T-helper 2 cell (primary cell): ENCODE measurements at places on chromosomes 6 and 20.

GRCh38 chr6:6629402-6629801 lies 40.9 kb downstream of the LY86 start:
- no peak for DNase-seq

- DNase-seq: no peak
Observed at GRCh38 chr6:73830119-73830518, 134.1 kb downstream of the CD109 start.

DNA sequence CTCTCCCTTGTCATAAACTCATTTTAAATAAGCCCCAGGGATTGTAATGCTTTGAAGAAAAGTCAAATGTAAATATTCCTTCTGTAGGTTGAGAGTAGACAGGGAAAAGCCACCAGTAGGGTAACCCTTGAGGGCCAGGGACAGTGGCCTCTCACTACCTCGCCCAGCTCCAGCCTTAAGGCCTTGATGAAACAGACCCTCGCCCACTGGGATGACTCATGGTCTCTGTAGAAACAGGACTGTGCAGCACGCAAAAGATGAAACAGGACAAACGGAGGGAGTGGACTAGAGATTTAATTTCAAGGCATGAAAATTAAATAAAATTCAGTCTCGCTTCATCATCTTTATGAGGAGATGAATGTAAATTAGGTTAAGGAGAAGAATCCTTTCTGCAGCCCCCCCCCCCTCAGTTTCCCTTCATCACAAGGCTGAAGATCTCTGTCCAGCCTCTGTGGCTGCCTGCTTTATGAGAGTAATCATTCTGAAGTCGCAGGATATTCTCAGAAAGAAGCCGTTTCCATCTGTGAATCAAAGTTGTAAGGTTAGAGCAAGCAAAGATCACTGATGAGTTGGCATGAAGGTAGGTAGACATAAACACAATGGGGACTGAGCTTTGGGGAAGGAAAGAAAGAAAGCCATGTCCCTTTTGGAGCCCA lies 60.4 kb downstream of the TMEM200A start:
- DNase-seq: no peak

GRCh38 chr6:16868968-16869367 lies 107.7 kb upstream of the ATXN1 start:
- DNase-seq: no peak

DNA sequence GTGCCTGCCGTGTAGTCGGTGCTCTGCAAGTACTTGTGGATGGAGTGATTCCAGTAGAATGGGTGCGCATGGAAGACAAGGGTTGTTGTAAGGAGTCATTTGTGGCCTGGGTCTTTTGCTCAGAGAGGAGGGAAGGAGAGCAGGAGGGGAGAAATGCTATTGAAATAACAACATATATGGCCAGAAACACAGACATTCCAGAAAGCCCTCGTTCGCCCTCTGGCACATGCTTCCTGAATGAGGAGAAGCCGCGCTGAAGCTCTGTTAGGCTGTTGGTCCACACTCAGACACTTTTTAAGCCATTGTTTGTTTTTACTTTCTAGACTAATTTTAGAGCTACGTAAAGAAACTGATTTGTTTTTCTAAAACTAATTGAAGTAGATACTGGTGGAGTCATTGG lies 107.4 kb downstream of the RPP40 start:
- DNase-seq: no peak

DNA sequence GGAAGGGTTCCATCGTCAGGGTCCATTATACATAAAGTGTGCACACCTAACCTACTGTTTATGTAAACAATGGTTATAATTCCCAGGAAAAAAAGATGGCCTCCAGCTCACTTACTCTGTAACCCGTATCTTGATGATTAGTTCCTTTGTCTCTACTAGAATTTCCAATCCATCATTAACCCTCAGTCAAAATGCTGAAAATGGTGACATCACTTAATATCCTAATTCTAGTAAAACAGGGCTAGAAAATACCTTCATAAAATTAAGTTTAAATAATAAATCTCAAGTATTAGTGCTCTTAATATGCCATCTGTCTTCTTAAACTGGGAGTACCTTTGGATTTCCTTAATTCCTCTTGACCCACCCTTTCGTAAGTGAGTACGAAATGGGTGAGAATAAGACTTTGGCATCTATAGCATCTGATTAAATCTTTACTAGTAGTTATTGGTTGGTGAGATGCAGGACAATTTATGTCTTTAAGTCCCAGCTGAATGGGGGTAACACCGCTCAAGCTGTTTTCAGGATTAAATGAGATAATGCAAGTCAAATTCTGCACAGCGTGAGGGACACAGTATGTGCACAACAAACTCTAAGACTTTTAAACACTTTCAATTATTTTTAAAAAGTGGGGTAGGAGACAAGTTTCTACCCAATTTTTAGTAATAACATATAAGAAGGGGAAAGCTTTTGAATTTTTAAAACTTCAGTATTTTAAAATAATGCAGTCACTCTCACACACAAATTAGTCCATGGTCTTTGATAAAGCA lies 1.6 kb downstream of the HMGN3 start:
- DNase-seq: no peak

- no peak for DNase-seq
Observed at GRCh38 chr6:15796844-15797243, 134.0 kb upstream of the DTNBP1 start.

GRCh38 chr6:166056637-166057036 lies 111.0 kb downstream of the TBXT start:
- DNase-seq: no peak

GRCh38 chr6:167679122-167679736 lies 147.5 kb upstream of the AFDN start:
- no peak for DNase-seq
